ENCODE measurements at places on chromosomes 6 and 20. TPM values are rescaled to one million over a fixed set of nuclear protein-coding genes. Genes with fewer than 3 reads are reported as not detected.

DNA sequence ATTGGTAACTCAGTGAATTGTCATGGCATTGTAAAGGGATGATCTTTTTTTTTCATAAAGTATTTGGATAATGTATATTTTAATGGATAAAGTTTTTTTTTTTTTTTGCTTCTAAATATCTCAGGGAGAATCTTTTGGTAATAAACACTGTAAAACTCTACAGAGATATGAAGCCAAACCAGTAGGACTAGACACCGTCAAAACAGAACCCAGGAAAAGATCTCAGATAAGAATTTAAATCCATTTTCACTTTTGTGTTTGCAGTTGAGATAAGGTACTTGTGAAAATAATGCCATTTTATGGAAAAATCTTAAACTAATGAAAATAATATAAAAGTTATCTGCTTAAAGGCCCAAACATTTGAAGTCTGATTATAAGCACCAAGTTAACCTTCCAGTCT, 27.0 kb downstream of the FAM83B start:
- H3K36me3 ChIP-seq = no peaks in the 10 kb centered on the region
- no peaks in the 10 kb centered on the region for H3K27me3 ChIP-seq
- no peaks in the 10 kb centered on the region for H3K4me1 ChIP-seq
- H3K4me3 ChIP-seq = no peak overlapping the region
- no peak overlapping the region for H3K27ac ChIP-seq
- no peak for DNase-seq

DNA sequence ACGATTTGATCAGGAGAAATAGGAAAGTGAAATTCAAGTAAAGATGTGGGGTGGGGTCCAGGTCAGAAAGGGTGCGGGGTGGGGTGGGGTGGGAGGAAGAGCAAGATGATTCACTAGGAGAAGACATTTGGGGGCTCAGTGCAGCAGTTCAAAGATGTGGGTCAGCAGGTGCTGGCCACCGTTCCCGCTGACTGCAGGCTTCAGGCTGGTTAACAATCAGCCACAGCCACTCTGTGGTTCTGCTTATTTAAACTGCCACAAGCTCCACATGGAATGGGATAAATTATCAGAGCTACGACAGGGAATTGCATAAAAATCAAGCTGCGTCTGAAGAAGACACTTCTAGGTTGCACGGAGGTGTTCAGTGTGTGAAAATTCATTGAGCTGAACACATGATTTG, 49.4 kb downstream of the TRAM2 start:
- peaks cover 2% of the 10 kb centered on the region for H3K36me3 ChIP-seq
- no peak overlapping the region for H3K4me3 ChIP-seq
- no peak overlapping the region for H3K27ac ChIP-seq
- DNase-seq = no peak
- no peaks in the 10 kb centered on the region for H3K27me3 ChIP-seq

GRCh38 chr6:111970426-111970825, 83.5 kb upstream of the CCN6 start:
- H3K36me3 ChIP-seq = peaks cover 5% of the 10 kb centered on the region
- no peak overlapping the region for H3K27ac ChIP-seq
- H3K27me3 ChIP-seq = peaks cover 6% of the 10 kb centered on the region
- no peak overlapping the region for H3K4me3 ChIP-seq
- H3K4me1 ChIP-seq = peaks cover 33% of the 10 kb centered on the region

GRCh38 chr6:88135578-88136114, 30.5 kb downstream of the CNR1 start:
- H3K4me3 ChIP-seq = no peak overlapping the region
- DNase-seq = no peak
- H3K27ac ChIP-seq = no peak overlapping the region
- no peaks in the 10 kb centered on the region for H3K4me1 ChIP-seq
- no peaks in the 10 kb centered on the region for H3K36me3 ChIP-seq
- no peaks in the 10 kb centered on the region for H3K27me3 ChIP-seq

- H3K27me3 ChIP-seq = no peaks in the 10 kb centered on the region
- H3K36me3 ChIP-seq = peaks cover 9% of the 10 kb centered on the region
- H3K4me3 ChIP-seq = no peak overlapping the region
- DNase-seq = no peak
- peaks cover 24% of the 10 kb centered on the region for H3K4me1 ChIP-seq
Observed at GRCh38 chr6:160134779-160135547, 13.3 kb downstream of the SLC22A1 start.

GRCh38 chr6:48714250-48714649, 603.3 kb upstream of the PTCHD4 start:
- H3K4me3 ChIP-seq = no peak overlapping the region
- H3K27me3 ChIP-seq = no peaks in the 10 kb centered on the region
- no peak for DNase-seq
- no peak overlapping the region for H3K27ac ChIP-seq
- H3K4me1 ChIP-seq = no peaks in the 10 kb centered on the region
- H3K36me3 ChIP-seq = no peaks in the 10 kb centered on the region

DNA sequence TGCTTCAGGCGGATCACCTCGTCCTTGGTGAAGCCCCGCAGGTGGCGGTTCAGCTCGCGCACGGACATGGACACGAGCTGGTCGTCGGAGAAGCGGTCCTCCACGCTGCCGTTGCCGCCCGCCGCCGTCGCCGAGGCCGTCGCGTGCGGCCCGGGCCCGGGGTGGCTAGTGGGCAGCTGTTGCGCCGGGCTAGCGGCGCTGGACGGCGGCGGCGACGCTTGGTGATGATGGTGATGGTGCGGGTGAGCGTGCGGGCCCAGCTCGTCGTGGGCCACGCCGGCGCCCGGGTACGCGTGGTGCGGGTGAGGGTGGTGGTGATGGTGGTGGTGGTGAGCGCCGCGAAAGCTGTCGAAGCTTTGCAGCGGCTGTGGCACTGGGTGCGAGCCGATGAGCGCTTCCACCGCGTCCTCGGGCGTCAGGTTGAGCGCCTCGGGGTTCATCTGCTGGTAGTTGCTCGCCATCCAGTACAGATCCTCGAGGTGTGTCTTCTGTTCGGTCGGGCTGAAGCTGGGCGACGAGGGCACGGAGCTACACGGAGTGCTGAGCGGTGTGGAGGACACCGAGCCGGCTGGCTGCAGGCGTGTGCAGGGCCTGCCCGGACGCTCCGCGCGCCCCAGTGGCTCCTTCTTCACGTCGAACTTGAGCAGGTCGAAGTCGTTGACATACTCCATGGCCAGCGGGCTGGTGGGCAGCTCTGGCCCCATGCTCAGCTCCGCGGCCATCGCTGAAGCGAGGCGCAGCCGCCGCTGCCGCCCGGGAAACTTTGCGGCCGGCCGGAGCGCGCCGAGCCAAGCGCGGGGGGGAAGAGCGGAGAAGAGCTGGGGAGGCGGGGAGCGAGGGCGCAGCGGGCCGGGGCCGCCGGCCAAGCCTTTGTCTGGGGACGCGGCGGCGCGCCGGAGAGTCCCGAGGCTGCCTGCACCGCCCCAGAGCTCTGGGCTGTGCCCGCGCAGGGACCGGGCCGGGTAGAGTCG, 622 bp downstream of the MAFB start:
- H3K27ac ChIP-seq = peak overlapping the region; percentile 61
- peaks cover 80% of the 10 kb centered on the region for H3K27me3 ChIP-seq
- H3K4me3 ChIP-seq = peak overlapping the region; percentile 58
- no peaks in the 10 kb centered on the region for H3K4me1 ChIP-seq

DNA sequence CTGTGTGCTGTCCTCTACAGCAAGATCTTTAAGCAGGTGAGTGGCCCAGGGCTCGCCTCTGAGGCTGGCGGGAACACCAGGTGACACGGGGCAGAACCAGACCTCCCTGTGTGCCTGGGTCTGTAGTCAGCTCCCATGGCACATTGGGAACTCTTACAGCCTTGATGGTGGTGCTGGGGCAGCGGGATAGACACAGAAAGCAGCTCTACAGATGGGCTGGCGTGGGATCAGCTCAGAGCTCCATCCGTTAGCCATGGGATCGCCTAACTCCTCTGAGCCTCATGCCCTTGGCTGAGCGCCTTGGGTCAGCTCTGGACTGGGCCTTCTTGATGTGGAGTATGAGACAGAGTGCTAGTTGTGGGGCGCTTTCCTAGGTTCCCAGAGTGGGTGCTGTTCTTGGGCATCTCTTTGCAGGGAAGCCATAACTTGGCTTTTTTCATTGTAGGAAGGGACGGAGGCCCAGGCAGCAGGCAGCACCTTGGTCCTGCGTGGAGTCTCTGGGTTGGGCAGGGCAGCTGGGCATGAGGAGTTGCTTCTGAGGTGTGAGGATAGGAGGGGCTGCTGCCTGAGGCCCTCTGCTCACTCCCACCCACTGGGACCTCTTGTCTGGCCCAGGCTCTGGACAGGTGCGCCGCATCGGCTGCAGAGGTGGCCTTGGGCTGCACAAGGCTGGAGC, 51.3 kb downstream of the EFCAB8 start:
- H3K27ac ChIP-seq = no peak overlapping the region
- H3K27me3 ChIP-seq = no peaks in the 10 kb centered on the region
- DNase-seq = no peak

GRCh38 chr20:56157530-56158203, 90.9 kb upstream of the MC3R start:
- no peaks in the 10 kb centered on the region for H3K4me1 ChIP-seq
- no peak for DNase-seq
- H3K4me3 ChIP-seq = no peak overlapping the region
- no peaks in the 10 kb centered on the region for H3K36me3 ChIP-seq
- no peak overlapping the region for H3K27ac ChIP-seq

- no peak overlapping the region for H3K27ac ChIP-seq
- no peaks in the 10 kb centered on the region for H3K36me3 ChIP-seq
- H3K4me3 ChIP-seq = no peak overlapping the region
- peaks cover 13% of the 10 kb centered on the region for H3K27me3 ChIP-seq
- no peak for DNase-seq
Observed at GRCh38 chr6:33851959-33852358, 48.2 kb upstream of the MLN start.

DNA sequence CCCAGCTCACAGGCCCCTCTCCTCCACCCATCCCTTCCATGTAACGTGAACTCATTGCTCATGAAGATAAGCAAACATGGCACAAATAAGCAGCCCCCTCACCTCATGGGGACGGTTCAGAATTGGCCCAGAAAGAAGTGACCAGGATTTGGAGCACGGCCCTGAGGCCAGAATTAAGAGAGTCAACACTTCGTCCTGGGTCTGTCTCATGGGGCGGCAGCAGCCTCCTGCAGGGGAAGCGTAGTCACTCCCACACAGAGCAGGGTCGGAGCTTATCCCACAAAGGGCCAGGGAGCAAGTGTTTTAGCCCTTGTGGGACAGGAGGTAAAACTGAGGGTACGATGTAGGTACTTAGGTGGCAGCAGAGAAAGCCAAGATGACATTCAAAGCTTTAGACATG, 28.6 kb upstream of the DACT2 start:
- peaks cover 10% of the 10 kb centered on the region for H3K27me3 ChIP-seq
- H3K36me3 ChIP-seq = peaks cover 2% of the 10 kb centered on the region
- no peak overlapping the region for H3K27ac ChIP-seq
- no peak for DNase-seq

DNA sequence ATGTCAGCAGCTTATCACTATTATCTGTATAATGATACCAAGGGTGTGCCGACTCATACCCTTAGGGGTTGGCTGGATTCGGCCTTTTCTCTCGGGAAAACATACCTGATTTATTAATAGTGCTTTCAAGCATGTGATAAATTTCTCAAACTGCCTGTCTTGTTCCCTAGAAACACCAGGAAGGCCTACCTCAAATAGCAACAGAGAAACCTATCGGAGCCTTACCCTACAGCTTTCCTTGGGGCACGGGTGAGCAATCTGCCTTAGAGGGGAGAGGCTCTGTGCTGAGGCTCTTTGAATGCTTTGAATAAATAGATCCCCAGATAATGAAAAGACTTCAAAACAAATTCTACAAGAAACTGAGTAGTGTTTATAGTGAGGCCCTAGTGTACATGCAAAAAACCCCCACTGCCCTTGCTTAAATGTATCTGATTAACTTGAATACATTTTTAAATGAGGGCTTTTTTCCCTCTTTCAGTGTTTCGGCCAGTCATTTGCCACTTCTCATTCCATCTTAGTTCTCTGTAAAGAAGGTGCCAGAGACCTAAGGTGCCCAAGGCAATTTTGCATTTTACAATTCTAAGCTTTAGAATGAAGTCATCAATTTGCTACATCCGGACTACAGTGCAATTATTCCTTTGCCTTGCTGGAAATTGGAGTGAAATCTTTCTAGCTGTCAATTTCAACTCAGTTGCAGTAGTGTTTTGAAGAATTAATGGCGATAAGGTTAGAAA, 320.1 kb downstream of the ESR1 start:
- H3K27me3 ChIP-seq = no peaks in the 10 kb centered on the region
- no peak overlapping the region for H3K4me3 ChIP-seq
- H3K4me1 ChIP-seq = no peaks in the 10 kb centered on the region

DNA sequence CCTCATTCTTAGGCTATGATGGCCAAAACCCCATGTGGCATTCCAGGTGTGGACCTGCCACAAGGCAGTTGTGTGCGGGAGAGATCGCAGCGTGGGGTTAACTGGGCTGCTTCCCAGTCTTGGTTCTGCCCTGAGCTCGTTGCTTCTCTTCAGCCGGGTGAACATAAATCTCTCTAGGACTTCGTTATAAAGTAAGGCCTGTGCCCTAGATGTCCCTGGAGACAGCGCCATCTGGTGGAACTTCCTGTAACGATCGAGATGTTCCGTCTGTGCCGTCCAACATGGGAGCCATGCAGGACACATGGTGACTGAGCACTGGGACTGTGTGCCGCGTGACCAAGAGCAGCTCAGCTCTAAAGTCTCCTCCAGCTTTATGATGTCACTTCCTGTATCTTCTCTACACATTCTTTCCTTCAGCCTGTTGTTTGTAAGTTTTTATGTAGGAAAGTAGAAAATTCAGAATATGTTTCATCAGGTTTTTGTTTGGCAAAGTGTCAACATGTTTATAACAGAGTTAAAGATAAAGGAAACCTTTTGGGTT, 26.8 kb upstream of the RPP40 start:
- peaks cover 3% of the 10 kb centered on the region for H3K27me3 ChIP-seq
- peak; percentile 62 for DNase-seq
- H3K4me1 ChIP-seq = peaks cover 6% of the 10 kb centered on the region
- H3K36me3 ChIP-seq = peaks cover 3% of the 10 kb centered on the region

DNA sequence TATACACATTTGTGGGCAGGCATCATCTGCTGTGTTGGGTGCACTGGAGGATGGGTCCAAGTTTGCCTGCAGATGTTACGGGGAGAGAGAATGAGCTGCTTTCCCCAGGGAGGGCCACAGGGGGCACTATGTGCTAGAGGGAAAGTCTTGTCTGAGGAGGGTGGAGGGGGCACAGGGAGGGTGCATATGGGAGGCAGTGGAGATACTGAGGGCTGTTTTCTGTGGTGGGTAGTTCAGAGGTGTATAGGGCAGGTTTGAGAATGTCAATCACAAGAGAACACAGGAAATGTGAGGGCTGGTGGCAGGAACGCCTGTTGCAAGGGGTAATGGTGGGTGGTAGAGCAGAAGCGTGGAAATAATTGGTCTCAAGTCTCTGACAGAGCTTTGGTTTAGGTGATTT, 7.7 kb upstream of the PTPRA start:
- H3K4me3 ChIP-seq = no peak overlapping the region
- H3K27ac ChIP-seq = peak overlapping the region; percentile 50
- no peaks in the 10 kb centered on the region for H3K27me3 ChIP-seq
- peaks cover 24% of the 10 kb centered on the region for H3K36me3 ChIP-seq

RSPH9 gene
- not detected for total RNA-seq

MCM8 gene
- total RNA-seq = 36.5 TPM

CLDN20 gene
- 0.29 TPM for total RNA-seq

SLC29A1 gene
- 122 TPM for total RNA-seq

MAD2L1BP gene
- 39.0 TPM for total RNA-seq

NMBR gene
- total RNA-seq = not detected

PPP1R3G gene
- not detected for total RNA-seq

AIF1 gene
- total RNA-seq = 55.5 TPM

INSM1 gene
- 30.1 TPM for total RNA-seq

MYH7B gene
- 0.44 TPM for total RNA-seq

LY6G6D gene
- not detected for total RNA-seq

All from activated T-helper 1 cell treated with anti-CD3 and anti-CD28 coated beads, Interleukin-12 subunit alpha, Interleukin-12 subunit beta, Interleukin-2, Interleukin-4 antibody, amounts not matched to agents 30 ng/mL and 10 ng/mL and 1 ng/mL, durations not matched to agents 14 hours and 24 hours and 36 hours (primary cell).